ENCODE measurements at places on chromosomes 5 and 9. TPM values are rescaled to one million over a fixed set of nuclear protein-coding genes. Genes with fewer than 3 reads are reported as not detected.

Gene ADAMTS16
- total RNA-seq = 27.8 TPM

Gene RELL2
- total RNA-seq = 17.4 TPM

Gene GLRA1
- not detected for total RNA-seq

Gene KCNV2
- total RNA-seq = not detected

Gene DMRT3
- not detected for total RNA-seq

Gene TIMD4
- not detected for total RNA-seq

Gene HBEGF
- 22.6 TPM for total RNA-seq

Gene SLIT3
- 3.2 TPM for total RNA-seq

Gene SERINC5
- total RNA-seq = 122 TPM

Gene SPARC
- 1,214 TPM for total RNA-seq

Gene ANKRD33B
- total RNA-seq = 7.0 TPM

Gene OR13C4
- total RNA-seq = not detected

Gene PCDHGA10
- total RNA-seq = 43.0 TPM

Gene INSL4
- total RNA-seq = not detected

Gene TCF7
- total RNA-seq = 9.5 TPM

Gene ASPN
- total RNA-seq = not detected

Gene C6
- not detected for total RNA-seq

DNA sequence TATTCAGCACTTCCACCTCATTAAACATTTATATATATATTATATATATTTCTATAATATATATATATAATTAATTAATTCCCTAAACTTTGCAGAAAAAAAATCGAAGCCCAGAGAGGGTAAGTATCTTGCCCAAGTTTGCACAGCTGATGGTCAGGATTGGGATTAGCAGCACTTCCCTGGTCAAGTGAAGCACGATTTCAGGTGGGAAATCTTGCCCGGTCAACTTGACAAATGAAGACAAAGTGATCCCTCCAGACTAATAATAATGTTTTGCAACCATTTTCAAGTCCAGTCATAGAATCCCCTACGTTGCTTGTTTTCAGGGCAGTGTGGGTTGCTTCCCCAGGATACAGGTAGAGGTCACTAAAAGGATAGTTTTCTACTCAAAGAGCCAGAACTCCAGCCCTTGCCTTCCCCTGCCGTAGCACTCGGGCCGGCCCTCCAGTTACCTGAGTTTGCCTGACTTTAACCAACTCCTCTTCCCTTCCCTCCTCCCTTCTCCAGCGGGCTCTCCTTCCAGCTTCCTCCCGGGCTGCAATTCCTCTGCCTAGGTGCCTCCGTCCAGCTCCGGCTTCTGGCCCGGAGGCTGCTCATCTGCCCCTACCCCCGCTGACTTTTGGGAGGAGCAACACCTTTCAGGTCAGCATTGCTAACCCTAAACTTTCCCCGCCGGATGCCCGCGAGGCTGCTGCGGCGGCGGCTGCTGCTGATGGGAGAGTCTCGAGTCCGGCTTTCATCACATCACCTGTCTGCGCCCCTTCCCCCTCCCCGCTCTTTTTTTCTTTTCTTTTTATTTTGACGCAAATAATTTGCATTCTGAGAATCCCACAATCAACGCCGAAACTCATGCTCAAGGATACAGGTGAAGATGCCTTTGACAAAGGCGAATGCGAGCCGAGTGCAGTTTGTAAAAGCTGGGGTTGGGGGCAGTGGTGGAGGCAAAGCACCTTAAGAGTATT, 930 bp downstream of the PRLR start:
- peak; percentile 9 for DNase-seq

GRCh38 chr9:88829276-88829675, 162.0 kb upstream of the S1PR3 start:
- DNase-seq = no peak

DNA sequence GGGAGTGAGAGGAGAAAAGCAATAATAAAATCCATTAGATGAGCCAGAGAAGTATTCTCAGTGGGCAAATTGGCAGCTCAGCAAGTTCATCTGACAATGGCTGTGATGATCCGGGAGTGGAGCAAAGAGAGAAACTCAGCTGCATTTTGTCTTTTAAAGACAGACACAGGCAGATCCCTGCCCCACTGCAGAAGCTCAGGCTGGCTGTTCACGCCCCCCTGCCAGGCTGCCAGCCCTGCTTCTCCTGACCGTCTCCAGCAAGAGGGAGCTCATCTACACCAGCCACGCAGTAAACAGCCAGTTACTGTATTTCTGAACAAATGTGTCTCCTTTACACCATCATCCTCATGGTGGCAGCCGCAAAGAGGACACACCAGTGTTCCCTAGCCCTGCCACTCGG, 114.3 kb upstream of the SARDH start:
- no peak for DNase-seq

DNA sequence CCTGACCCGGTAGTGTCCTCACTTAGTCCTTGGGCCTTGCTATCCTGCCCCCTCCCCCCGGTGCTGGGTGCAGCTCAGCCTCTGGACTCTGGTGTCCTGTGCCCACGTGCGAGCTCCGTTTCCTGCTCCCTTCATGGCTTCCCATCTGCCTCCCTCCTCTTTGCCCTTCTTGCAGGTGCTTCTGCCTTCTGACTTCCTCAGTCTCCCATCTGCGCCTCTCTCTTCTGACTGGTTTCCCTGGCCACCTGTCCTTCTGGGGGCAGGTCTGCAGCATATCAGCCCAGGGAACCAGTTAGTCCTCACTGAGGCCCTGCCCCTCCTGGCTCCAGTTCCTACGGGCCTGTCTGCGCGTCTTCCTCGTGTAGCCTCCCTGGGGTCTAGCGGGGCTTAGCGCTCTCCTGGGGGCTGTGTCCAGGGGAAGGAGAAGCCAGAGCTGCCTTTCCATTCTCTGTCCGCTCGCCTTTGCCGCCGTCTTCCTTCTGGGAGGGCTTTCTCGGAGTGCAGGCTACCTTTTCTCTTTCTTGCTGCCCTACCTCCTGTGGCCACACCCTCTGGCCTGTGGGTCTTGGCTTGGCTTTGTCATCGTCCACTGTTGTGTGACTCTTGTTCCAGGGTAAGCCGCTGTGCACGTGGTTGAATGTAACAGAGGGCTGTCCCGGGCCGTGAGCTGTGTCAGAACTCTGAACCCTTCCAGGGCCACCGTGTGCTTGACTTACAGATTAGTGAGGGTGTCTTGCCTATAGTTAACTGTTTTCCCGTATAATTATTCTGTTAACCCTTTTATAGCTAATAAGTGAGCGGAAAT, 51.8 kb downstream of the EHMT1 start:
- no peak for DNase-seq

- DNase-seq = no peak
Measured at GRCh38 chr5:96072138-96072790, 110.6 kb upstream of the ELL2 start.

GRCh38 chr5:178993236-178993765, 1.8 kb downstream of the GRM6 start:
- DNase-seq = no peak

DNA sequence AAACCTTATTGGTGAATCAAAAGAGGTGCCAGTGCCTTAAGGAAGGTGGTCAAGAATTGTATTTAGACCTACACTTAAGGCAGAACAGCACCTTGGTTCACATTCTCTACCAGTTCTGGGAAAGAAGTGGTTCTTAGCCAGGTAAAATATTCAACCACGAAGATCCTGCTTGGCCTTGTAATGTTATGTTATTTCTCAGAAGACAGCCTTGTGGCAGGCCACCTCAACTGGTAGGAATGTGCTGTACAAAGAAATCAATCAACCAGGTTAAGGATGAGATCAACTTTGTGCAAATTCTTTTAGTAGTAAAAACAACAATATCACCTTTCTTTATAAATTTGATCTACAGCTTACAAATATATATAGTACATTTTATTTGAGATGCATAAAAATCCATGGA, 246.8 kb downstream of the ARRDC3 start:
- no peak for DNase-seq

- no peak for DNase-seq
Measured at GRCh38 chr9:14245901-14246525, 67.9 kb downstream of the NFIB start.

DNA sequence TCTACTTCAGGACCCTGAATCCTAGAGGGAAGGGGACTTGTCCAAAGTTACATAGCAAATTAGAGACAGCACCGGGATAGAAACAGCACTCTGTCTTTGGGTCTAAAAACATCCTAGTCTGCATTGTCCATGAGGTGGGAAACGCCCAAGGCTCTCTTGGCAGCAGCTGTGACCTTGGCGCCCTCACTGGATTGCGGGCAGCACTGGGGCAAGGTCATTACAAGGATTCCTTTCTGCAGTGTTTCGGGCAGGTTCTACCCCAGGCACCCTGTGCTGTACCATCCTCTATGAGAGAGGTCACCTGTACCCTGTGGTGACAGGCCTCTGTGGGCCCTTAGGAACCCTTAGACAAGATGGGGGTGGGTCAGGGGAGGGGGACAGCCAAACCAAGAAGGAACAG, 8.6 kb downstream of the CD74 start:
- DNase-seq = no peak

- peak; percentile 90 for DNase-seq
Measured at GRCh38 chr5:177133096-177133852, at the start of gene NSD1. NSD1 (plus strand) TSS chr5:177133773; CDS start chr5:177135104, 1,331 bp downstream.

GRCh38 chr9:1474671-1475070, 424.5 kb downstream of the DMRT2 start:
- no peak for DNase-seq

GRCh38 chr9:3398232-3398648, 127.6 kb downstream of the RFX3 start:
- no peak for DNase-seq

DNA sequence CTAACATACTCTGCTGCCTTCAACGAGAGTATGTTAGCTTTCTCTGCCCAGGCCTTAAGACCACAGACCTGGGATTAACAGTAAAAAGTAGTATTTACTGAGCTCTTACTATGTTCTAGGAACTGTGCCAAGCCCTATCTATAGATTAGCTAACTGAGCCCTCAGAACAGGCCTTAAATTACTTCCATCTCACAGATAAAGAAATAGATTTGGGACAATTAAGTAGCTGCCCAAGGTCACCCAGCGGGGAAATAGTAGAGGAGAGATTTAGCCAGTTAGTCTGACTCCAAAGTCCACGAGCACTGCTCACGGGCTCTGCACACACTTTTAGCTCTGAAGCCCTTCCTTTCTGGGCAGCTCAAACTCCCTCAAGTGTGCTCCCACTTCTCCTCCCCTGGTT, 64.5 kb upstream of the EQTN start:
- no peak for DNase-seq

GRCh38 chr5:32413466-32414263, 30.9 kb downstream of the ZFR start:
- no peak for DNase-seq

DNA sequence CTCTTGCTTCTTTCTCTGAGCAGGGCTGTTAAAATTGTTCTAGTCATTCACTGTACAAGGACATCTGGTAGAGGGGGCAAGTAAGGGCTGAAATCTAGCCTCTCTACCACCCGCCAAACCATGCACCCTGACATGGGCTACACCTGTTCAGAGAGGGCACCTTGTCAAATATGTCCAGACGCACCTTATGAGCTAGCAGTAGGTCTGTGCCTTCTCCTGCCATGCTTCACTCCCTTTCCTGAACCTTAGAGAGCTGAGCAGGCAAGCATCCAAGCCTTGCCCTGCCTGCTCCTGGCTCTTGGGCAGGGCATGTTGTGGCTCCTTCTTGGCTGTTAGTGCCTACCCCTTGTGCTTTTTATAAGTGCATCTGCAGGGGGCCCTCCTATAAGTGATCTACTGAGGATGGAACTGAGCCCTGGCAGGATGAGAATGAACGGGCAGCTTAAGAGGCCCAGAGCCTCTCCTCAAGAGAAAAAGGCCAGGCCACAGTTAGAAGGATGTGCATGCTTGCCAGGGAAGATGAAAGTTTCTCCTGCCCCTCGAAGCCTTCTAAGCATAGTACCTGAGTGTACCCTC, 3.8 kb upstream of the NEUROG1 start:
- no peak for DNase-seq

- no peak for DNase-seq
Measured at GRCh38 chr9:95966306-95966705, 90.8 kb downstream of the ERCC6L2 start.

- no peak for DNase-seq
Measured at GRCh38 chr5:135448791-135449507, 1.8 kb upstream of the DCANP1 start.

- no peak for DNase-seq
Measured at GRCh38 chr5:157801-158200, 33.5 kb upstream of the LRRC14B start.

- no peak for DNase-seq
Measured at GRCh38 chr9:84835745-84836144, 166.2 kb downstream of the NTRK2 start.

GRCh38 chr9:1532171-1532570, 482.0 kb downstream of the DMRT2 start:
- no peak for DNase-seq

GRCh38 chr9:89779405-89780203, 174.8 kb downstream of the GADD45G start:
- no peak for DNase-seq

- no peak for DNase-seq
Measured at GRCh38 chr9:28190981-28191380, 617.7 kb upstream of the C9orf72 start.

DNA sequence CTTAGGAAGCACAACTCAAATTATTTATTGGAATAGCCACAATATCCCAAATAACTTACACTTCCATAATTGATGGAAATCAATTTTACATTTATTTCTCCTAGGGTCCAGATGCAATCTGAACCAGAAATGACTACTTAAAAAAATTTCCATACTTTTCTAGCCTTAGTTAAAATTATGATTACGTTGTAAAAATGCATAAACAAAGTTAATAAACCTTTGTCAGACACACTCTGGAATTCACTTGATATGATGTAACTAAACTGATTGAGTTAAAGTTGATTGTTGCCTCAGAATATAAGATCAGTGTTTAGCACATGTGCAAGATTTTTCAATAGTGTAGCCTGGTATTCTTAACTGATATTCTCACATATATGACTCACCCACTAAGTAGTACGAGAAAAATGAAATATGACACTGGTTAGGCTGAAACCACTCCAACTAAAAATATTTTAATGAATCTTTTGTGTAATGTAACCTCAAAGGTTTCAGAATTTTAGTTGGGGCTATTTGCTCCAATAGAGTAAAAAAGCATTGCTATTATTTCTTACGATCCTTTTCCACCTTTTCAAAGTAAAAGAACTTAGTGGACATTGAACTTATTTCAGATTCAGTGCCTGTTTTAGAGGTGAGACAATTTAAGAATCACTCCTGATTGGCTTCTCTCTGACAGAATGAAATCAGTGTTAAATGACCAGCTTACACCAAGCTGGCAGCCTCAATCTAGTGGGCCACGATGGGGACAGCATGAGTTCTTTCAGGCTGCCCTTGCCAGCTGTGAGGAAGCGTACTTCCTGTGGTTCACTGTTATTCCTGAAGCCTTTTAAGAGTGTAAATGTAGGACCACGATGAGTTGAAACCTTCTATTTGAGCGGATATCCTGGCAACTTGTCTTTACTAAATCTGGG, 277.2 kb upstream of the CDH9 start:
- no peak for DNase-seq

GRCh38 chr9:26163931-26164330, 485.7 kb upstream of the TUSC1 start:
- no peak for DNase-seq

- DNase-seq = no peak
Measured at GRCh38 chr9:133443248-133443647, 16.5 kb upstream of the CACFD1 start.

DNA sequence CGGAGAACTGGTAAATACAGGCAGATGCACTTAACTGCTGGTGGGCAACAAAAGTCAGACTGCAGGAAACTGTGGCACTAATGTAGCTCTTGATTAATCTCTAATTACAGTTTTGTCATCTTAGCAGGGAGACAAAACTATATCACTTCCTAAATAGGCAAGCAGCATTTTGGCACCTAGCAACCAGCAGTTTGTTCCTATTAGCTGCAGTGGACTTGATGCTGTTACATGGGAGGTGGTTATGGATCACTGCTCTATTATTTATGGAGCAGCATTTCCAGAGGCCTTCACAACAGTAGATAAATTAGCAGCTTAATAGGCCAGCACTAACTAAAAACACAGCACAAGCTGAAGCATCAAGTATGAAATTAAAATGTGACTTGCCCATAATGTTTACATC, 518.3 kb upstream of the ITGA1 start:
- DNase-seq = no peak

Measured in endothelial cell (in vitro differentiated cells).